ENCODE measurements at places on chromosomes 7 and 10.

- H3K4me3 ChIP-seq: no peak overlapping the region
- no peaks in the 10 kb centered on the region for H3K4me1 ChIP-seq
- H3K27me3 ChIP-seq: no peaks in the 10 kb centered on the region
- H3K36me3 ChIP-seq: no peaks in the 10 kb centered on the region
- no peak for DNase-seq
- H3K27ac ChIP-seq: no peak overlapping the region
Measured at GRCh38 chr7:69912141-69912540, 313.9 kb downstream of the AUTS2 start.

DNA sequence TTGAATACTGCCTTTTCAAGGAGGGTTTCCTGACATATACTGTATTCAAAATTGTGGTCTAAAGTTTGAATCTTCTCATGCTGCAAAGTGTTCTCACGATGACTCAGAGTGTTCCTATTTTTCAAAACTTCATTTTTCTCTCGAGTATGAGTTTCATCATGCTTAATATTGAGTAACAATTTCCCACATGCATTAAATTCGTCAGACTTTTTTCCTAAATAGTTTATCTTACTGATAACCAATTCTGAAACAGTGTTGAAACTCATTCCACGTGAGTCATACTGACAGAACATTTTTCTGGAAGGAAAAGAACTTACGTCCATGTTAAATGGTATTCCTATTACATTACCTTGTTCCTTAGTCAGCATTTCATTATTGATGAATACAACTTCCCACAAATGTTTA lies 44.1 kb downstream of the ZNF33B start:
- H3K4me3 ChIP-seq: no peak overlapping the region
- no peaks in the 10 kb centered on the region for H3K4me1 ChIP-seq
- no peak overlapping the region for H3K27ac ChIP-seq

DNA sequence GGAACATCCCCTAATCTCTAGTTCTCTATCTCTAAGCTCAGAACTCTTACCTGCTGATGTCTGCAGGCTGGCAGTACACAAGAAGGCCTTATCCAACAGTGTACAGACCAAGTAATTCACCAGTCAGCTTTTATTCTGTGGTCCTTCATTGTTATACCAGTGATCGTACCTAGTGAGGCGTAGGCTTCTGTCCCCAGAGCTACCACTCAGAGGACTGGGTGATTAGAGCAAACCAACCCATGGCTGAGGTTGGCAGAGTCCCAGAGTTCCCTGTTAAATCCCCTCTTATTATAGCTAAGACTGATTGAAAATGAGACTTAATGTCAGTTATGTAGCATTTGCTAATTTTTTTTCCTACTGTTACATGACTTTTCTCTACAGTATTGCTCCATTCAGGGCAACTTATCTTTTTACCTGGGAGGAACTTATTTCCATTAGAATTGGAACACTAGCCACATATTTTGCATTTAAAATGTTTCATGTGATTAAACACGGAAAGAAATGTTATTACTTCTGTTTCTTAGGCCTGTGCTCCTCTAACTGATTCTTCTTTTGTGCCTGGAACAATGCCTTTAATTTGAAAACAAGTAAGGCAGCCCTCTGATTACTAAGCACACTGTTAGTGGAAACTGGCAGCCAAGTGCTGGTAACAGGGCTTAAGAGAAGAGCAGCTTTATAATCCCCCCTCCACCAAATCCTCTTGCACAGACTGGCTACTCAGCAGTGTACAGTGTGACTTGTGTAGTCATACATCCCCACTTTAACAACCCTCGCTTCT lies 127.2 kb downstream of the LRRC4 start:
- no peak overlapping the region for H3K4me3 ChIP-seq
- H3K36me3 ChIP-seq: peaks cover 31% of the 10 kb centered on the region
- peaks cover 54% of the 10 kb centered on the region for H3K4me1 ChIP-seq
- H3K27ac ChIP-seq: no peak overlapping the region

GRCh38 chr7:134315679-134316538 lies 821 bp downstream of the SLC35B4 start:
- peaks cover 26% of the 10 kb centered on the region for H3K4me1 ChIP-seq
- no peaks in the 10 kb centered on the region for H3K27me3 ChIP-seq
- H3K27ac ChIP-seq: peak overlapping the region; percentile 67
- no peak for DNase-seq

GRCh38 chr7:19020062-19020461 lies 97.4 kb downstream of the TWIST1 start:
- no peak overlapping the region for H3K4me3 ChIP-seq
- H3K27ac ChIP-seq: no peak overlapping the region
- no peak for DNase-seq
- H3K36me3 ChIP-seq: no peaks in the 10 kb centered on the region
- no peaks in the 10 kb centered on the region for H3K4me1 ChIP-seq
- H3K27me3 ChIP-seq: no peaks in the 10 kb centered on the region

DNA sequence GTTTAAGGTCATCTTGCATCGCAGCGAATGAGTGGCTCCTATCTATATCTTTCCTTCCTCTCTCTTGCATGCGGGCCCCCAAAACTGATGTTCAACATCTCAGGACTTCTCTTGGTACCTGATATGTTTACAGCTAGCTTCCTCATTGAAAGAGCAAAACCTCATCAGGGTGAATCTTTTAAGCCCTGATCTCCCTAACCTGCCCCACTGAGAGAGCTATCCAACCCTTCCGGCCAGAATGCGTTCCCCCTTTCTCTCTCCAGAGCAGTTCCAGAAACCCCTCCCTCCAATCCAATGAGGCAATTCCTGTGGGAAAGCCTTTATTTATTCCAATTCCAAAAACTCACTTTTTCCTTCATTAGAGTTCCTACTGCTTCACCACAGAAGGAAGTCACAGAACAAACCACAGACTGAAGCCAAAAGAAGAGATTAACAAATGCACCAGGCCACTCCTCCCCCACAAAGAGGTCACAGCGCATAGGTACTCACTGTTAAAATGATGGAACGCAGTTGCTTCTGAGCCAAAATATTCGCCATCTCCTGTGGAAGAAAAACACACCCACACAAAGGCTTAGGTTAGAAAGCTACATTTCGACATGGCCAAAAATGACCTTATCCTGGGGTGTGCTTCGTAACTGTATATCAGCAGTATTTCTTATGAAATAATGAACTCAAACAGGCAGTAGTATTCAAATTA lies 232.4 kb downstream of the ELMO1 start:
- no peak for DNase-seq
- peaks cover 19% of the 10 kb centered on the region for H3K36me3 ChIP-seq
- no peak overlapping the region for H3K4me3 ChIP-seq
- peak overlapping the region; percentile 20 for H3K27ac ChIP-seq
- H3K4me1 ChIP-seq: peaks cover 14% of the 10 kb centered on the region

GRCh38 chr7:128699196-128699712 lies 27.2 kb downstream of the GARIN1A start:
- H3K4me1 ChIP-seq: peaks cover 5% of the 10 kb centered on the region
- peaks cover 54% of the 10 kb centered on the region for H3K27me3 ChIP-seq
- no peak for DNase-seq
- no peak overlapping the region for H3K27ac ChIP-seq
- H3K36me3 ChIP-seq: no peaks in the 10 kb centered on the region

DNA sequence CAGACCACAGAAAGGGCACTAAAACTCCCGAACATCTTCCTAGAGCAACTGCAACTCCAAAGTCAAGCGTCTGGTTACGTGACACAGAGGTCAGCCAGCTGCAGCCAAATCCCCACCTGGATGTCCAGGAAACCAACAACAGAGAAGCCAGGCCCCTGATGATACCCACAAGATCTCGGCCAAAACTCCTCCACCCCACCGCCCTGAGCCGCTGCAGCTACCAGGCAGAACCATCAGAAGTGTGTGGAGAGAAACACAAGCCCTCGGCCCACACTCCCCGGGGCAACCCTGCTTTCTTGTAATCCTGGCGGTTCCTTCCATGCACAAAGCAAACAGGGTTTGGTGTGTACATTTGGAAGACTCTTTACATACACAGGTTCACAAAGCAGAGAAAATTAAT lies 8.7 kb downstream of the CHST15 start:
- no peaks in the 10 kb centered on the region for H3K4me1 ChIP-seq
- no peaks in the 10 kb centered on the region for H3K36me3 ChIP-seq
- peaks cover 12% of the 10 kb centered on the region for H3K27me3 ChIP-seq
- no peak overlapping the region for H3K27ac ChIP-seq
- no peak overlapping the region for H3K4me3 ChIP-seq
- DNase-seq: no peak

- H3K4me1 ChIP-seq: peaks cover 6% of the 10 kb centered on the region
- no peak for DNase-seq
- no peak overlapping the region for H3K27ac ChIP-seq
- no peaks in the 10 kb centered on the region for H3K27me3 ChIP-seq
Measured at GRCh38 chr10:27569946-27570345, 65.8 kb downstream of the RAB18 start.

DNA sequence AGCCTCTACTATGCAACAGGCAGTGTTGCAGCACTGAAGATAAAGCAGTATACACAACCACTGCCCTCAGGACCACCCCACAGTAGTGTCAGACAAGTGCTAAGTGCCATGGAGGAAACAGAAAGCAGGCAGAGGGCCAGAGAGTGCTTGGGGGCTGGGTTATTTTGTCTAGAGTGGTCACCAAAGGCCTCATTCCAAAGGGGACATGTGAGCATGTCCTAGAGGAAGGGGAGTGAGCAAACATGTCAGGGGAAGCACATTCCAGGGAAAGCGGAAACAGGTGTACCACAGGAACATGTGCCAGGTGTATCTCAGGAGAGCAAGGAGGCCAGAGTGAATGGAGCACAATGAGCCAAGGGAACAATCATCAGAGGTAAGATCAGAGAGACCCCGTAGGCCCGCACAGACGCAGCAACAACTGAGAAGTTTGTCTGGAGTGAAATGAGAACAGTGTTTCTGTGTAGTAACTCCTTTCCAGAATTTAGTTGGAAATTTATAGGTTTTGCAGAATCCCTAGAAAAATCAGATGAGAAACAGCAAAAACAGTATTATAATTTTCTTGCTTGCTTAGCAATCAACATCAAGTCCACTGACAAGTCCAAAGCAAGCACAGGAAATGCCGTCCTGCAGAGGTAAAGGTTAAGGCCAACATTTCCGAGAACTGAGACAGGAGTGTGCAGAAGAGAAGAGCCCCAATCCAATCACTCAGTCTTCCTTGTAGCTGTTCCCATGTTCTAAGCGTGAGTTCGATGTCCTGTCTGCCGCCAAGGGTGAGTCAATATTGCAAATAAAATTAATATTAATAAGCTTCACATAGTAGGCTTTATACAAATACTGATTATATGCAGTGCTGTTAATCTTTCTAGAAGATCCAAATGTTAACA lies 67.3 kb downstream of the SGMS1 start:
- H3K4me3 ChIP-seq: no peak overlapping the region
- no peak overlapping the region for H3K27ac ChIP-seq
- no peaks in the 10 kb centered on the region for H3K27me3 ChIP-seq
- no peak for DNase-seq
- H3K36me3 ChIP-seq: no peaks in the 10 kb centered on the region

DNA sequence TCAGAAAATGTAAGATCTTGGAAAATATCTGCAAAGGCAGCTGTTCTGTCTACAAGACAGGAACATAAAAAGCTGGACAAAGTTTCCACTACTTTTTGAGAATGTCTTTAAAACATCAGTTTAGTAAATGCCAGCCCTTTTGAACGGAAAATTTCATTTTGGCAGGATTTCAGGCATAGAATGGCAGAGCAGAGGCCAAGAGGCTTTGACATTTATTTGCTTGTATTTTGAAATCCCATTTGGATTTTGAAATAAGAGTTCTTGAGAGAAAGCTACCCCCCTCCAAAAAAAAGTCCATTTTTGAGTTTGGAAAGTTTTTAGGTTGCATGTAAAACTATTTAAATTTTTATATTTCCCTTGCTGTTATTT lies 3.1 kb upstream of the ETV1 start:
- no peak for DNase-seq
- no peaks in the 10 kb centered on the region for H3K36me3 ChIP-seq
- H3K4me1 ChIP-seq: no peaks in the 10 kb centered on the region
- no peak overlapping the region for H3K4me3 ChIP-seq
- H3K27ac ChIP-seq: no peak overlapping the region

DNA sequence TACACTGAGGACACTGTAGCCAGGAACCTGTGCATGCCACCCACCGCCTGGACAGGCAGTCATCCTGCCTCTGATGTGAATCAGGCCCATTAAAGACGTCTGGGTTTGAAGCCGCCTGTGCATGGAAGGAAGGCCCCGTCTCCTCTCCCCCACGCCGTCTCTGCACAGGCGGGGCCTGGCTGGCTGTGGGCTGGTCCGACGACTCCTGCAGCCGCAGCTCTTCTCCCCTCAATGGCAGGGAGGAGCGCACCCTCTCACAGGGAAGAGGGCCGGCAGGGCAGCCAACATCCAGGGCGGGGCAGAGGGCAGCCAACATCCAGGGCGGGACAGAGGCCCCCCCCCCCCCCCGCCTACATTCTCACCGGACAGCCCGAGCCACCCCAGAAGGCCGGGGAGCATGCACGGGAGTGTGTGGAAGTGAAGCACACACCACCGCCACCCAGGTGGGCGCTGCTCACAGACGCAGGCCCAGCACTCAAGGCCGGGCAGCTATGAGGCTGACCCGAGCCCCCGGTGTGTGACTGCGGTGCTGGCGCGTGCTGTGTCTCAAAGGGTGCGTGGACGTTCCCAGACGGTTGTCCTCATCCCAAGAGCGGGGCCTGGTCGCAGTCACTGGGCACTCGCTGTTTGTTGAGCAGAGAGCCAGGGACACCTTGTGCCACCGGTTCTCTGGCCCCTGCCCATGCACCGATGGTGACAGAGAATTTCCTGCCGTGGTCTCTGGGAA lies 19.1 kb downstream of the DPYSL4 start:
- DNase-seq: no peak
- no peak overlapping the region for H3K27ac ChIP-seq
- H3K4me1 ChIP-seq: no peaks in the 10 kb centered on the region
- H3K36me3 ChIP-seq: no peaks in the 10 kb centered on the region
- no peaks in the 10 kb centered on the region for H3K27me3 ChIP-seq

DNA sequence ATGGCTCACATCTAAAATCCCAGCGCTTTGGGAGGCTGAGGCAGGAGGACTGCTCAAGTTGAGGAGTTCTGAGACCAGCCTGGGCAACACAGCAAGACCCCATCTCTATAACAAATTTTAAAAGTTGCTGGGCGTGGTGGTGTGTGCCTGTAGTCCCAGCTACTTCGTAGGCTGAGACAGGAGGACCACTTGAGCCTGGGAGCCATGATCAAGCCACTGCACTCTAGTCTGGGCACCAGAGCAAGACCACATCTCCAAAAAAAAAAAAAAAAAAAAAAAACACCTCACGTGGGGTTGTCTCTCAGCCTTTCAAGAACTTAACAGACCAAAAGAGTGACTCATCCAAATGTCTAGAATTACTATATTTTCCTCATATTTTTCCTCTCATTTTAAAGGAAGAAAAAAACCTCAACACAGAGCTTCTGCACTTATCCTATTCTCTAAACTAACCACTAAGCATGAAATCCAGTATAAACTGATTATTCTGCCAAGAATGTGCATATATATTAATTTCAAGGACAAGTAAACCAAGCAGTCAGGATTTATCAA lies 46.3 kb downstream of the CUL2 start:
- H3K36me3 ChIP-seq: peaks cover 13% of the 10 kb centered on the region
- peaks cover 4% of the 10 kb centered on the region for H3K4me1 ChIP-seq
- H3K27ac ChIP-seq: no peak overlapping the region
- no peak for DNase-seq
- no peak overlapping the region for H3K4me3 ChIP-seq

Measured in activated naive CD8-positive, alpha-beta T cell treated with anti-CD3 and anti-CD28 coated beads for 36 hours (primary cell).